Amygdala (tissue), 56 donors: ENCODE measurements at places on chromosomes 6 and 20.

- no peak for DNase-seq
Measured at GRCh38 chr6:162289972-162290371, 437.6 kb downstream of the PRKN start.

DNA sequence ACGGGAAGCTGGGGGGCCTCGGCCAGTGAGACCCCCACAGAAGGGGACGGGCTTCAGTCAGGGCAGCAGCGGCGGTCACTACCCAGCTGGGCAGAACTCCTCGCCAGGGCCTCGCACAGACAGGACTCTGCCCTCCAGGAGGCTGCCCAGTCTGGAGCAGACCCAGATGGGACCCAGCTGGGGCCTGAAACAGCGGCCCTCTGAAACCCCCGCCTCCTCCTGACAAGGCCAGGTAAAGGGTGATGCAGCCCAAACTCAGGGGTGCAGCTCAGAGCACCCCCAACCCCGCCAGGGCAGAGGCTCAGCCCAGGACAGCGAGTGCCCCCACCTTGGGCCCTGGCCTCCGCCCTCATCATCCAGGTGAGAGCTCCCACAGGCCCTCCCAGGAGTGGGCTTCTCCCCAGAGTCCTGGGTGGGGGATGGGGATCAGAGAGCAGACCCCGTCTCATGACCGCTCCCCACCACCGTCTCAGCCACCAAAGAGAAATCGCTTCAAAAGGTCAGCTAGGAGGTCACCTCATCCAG lies 2.2 kb downstream of the EEF1A2 start:
- DNase-seq = no peak

DNA sequence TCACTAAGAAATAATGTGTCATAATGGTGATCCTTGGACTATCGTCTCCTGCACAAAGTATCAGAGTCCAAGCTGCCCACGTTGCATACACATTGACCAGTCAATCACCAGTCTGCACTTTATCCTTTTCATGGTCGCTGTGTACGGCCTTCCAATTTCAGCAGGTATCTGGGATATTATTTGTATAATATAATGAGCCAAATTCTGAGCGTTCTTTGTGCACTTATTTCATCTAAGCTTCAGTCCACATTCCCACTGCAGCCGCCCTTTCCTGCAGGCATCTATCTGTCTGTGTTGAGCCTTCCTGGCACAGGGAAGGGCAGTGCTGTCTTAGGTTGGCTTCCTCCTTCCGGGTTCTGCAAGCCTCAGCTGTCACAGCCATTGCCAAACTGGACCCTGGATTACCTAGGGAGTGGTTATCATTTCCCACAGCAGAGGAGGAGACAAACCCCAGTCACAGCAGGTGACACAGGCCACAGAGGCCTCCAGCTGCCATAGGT lies 174.3 kb downstream of the TTLL2 start:
- no peak for DNase-seq

DNA sequence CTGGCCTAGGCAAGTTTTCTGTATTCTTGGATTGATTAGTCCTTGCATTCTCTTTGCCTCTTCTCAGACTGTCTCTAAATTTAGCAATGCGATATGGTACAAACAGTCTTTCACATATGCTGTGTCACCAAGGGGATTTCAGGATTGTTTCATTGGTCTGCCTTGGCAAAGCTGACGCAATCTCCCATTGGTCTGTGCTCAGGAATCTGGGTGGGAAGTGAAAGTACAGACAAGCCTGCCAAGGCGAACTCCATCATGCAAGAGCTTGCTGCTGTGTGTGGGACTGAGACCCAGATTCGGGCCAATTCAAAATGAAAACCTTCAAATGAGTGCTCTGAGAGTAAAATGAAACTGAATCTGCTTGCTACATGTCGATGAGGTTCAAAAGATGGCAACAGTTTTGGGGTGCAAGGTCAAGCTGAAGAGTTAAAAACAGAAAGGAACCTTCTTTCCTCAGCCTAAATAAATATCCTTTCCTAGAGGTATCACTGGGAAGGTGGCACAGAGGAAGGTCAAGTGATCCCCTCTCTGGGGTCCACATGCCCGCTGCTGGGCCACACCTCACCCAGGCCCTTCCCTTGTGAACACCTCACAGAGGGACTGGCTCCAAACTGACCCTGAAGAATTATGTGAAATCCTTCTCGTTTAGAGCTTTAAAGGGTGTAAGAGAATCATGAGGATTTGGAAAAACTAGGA lies 198.8 kb upstream of the PREP start:
- peak; percentile 32 for DNase-seq

DNA sequence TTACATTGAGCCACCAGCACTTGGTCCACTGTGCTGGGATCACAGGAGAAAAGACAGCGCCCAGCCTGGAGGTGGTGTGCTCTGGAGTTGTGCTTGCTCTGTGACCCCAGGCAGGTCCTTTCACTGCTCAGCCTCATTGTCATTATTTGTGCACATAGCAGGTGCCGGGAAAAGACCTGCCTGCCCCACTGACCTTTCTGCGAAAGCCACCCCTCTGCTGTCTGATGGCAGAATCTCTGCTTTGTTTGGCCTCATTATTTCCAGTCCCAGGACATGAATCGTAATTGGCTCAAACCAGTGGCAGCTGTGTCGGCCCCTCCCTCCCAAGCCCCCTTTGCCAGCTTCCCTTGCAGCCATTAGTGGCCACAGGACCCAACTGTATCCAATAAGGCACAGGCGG lies 185.2 kb upstream of the UST start:
- DNase-seq = no peak

DNA sequence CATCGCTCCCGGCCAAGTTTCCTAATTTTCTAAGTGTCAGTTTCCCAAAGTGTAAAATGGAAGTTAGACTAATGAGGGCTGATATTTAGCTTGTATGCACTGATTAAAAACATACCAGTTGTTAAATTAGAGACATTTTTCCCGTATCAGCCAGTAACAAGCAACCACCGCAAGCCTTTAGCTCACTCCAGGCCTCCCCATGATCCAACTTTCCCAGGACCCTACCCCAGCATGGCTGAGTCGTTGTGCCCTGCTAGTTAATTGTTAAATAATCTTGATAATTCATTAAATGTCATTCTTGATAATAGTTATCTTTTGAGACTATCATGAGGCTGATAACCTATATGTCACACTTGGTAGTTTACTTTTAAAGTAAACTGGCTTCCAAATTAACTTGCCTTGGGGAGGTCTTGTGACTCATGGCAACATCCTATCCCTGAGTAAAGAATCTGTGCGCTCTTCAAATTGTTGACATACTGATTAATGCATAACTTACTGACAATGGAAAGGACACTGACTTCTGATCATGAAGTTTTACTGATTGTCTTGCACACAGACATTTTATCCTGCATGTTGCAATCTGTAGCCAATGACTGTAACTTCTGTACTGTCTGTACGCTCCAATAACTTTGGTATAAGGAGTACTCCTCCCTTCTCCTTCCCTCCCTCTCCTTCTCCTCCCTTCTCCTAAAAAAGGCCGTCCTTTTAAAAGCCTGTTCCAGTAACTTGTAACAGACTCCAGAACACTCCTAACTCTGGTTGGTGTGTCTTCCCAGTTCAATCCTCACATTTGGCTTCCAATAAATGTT lies 6.3 kb upstream of the GTF3C6 start:
- no peak for DNase-seq

- DNase-seq = no peak
Measured at GRCh38 chr20:40813708-40814630, 124.9 kb upstream of the MAFB start.
